ENCODE measurements at places on chromosomes 11 and 22.

DNA sequence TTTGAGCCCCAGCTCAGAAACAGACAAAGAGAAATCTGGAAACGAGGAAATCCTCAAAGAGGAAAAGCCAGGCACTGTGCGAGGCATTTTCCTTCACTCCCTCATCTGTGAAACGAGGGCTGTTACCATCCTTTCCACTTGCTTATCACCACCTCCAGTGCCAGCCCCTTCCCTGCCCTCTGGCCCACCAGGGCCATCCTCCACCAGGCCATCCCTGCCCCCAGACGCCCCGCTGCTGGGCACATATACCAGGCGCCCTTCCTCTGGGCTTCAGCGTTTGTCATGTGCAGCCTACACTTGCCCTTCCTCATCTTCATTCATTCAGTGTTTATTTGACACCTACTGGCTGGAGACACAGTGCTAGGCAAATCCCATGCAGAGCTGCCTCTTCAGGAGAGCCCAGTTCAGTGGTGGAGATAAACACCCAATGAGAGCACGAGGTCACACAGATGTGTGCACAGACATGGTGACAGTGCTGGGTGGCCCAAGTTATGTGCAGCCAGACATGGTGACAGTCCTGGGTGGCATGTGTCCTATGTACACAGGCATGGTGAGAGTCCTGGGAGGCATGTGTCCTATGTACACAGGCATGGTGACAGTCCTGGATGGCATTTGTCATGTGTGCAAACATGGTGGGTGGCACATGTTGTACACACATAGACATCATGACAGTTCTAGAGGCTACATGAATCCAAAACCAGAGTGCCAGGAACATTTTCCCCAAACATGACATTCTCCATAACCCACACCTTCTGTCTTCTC is 9.7 kb downstream of the SPTBN2 start:
- DNase-seq = no peak

GRCh38 chr22:41982865-41983264 is 13.6 kb downstream of the SEPTIN3 start:
- DNase-seq = no peak

DNA sequence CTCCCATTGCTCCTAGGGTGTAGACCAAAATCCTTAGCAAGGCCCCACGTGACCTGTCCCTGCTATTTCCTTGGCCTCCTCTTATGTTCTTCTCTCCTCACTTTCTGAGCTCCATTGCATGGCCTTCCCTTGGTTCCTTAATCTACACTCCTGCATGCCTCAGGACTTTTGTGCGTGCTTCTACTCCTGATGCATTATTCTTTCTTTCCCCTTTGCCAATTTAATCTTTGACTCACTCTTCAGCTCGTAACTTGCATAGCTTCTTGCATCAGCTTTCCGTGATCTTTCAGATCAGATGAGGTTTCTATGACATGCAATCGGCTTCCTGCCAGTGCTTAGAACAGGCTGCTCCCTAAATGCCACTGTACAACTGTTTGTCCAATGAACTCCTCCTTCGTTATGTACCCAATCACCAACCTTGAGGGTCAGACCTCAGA is 261.6 kb upstream of the CADM1 start:
- DNase-seq = no peak

DNA sequence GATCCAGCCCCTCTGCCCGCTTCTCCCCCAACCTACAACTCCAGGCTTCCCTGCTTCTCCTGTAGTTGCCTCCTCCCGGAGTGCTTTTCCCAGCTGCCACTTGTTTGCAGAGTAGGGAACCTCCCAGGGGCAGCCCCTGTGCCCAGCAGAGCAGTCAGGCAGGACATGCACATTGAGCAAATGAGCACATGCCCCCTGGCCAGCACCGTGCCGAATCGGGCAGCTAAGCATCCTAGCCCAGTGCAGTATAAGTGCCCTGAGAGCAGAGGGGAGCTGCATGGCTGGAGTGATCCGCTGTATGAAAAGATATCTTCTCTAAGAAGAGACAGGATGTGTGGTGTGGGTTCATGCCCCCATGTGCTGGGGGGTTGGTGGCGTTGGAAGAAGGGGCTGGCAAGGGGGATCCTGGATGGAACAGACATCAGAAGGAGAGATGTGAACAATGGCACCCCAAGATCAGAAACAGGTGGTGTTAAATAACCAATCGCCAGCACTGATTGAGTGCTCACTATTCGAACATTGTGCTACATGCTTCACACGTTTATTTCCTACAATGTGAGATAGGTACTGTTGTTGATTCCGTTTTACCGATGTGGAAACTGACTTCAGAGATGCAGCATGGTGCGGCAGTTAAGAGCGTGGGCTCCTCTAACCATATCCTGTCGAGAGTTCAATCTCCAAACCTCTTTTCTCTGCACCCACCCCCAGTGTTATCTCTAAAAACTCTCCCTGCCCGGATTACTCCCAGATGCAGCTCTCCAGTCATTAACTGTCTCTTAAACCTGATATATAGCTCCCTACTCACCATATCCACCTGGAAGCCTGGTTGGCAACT is 1.2 kb downstream of the AIP start:
- no peak for DNase-seq

DNA sequence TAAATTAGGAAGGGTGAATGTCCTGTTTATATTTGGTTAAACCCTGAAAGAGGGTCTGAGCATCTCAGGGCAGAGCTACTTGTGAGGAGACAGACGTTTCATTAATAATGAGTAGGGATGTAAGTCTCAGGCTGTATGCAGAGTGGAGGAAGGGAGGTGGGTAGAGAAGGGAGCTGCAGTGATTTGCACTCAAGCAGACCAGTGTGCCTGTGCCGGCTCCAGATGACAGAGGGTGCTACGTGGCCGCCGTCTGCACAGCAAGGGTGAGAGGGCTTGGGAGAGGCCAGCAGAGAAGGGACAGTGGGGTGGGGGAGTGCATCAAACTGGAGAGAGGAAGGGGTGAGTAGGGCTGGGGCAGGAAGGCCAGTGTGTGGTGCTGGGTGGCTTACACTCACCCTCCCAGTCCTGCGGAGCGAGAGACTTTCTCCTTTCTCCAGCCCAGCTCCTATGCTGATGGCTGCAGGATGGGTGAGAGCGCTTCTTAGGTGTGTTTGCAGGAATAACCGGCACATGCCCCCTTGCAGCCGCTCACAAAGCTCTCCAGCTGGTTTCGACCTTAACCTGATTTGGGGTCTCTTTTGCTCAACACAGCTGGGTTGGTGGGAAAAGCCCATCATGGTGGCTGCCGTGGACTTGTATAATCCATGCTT is 130.6 kb downstream of the ST3GAL4 start:
- no peak for DNase-seq

DNA sequence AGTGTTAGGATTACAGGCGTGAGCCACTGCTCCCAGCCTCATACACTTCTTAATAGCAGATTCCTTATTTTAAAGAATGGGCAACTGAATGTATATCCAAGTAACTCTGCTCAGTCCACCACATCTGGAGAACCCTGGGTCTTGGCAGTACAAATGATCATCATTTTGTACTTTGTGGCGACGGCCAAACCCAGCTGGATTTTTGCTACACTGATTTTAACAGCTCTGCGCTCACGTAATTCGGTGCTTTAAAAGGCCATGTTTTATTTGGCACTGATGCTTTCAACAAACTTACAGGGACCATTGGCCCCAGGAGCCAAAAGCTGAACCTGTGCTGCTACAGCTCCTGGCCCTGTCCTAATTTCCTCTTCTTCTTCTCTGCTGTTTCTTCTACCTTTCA is 60.8 kb upstream of the PDE3B start:
- no peak for DNase-seq

DNA sequence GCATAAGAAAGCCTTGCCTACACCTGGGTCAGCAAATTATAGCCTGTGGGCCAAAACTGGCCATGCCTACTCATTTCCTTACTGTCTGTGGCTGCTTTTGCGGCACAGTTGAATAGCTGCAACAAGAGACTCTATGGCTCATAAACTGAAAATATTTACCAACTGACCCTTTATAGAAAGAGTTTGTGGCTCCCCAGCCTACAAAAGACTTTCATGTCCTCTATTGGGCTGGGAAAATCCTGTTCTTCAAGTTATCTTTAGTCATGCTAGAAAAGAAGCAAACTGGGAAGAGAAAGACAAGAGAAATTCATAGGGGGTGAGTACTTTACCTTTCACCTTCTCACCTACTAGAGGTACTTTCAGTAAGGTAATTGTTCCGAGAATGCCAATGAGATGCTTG is 175.1 kb downstream of the SWAP70 start:
- DNase-seq = no peak

DNA sequence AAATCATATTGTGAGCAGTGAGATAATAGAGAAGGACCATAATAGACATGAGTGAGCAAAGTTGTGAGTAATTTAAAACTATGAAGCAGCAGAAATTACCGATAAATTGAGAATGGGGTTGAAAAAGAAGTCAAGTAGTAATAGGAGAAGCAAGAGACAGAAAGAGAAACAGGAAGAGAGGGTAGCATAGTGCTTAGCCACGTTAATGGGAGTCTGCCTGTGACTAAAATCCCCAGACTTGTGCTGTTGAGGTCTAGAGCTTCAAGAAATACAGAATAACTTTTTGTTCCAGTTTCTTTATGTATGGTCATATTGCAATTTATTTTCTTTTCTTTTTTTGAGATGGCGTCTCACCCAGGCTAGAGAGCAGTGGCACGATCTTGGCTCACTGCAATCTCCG is 368.7 kb downstream of the METTL15 start:
- no peak for DNase-seq

DNA sequence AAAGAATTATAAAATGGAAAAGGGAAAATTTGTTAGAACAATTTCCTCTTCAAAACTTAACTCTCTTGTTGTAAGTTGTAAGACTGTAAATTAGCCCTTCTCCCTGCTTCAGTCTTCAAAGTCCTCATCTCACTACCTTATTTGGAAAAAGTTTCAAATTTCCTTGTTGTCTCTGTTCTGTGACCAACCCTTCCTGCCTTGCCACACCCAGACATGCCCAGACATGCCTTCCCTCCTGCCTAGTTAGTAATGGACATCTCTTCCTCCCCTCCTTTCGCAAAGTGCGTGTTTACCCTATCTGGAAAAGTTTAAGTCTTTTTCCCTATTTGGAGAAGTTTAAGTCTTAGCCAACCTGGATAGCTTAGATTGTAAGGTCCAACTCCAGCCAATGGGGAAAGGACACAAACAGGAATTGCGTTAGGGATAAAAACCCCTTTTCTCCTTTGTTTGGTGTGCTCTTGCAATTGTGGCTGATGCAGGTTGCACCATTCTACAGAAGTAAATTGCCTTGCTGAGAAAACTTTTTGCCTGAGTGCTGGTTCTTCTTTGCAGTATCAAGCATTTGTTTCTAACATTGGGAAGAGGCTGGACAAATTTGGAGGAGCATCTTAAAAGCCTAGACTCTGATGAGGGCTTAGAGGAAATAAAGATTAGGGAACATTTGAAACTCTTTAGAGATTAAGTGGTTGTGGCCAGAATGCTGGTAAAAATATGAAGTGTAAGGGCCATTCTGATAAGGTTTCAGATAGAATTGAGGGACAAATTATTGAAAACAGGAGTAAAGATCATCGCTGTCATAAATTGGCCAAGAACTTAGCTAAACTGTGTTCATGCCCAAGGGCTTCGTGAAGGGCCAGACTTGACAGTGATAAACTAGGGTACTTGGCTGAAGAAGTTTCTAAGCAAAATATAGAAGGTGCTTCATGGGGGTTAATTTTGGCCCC is 15.4 kb downstream of the OR52K2 start:
- no peak for DNase-seq

- DNase-seq = no peak
Measured at GRCh38 chr22:31602259-31602952, 59.6 kb downstream of the PISD start.

- DNase-seq = no peak
Measured at GRCh38 chr22:24875862-24876506, 70.0 kb downstream of the SGSM1 start.

- peak; percentile 51 for DNase-seq
Measured at GRCh38 chr22:32444068-32444467, 20.2 kb downstream of the BPIFC start.

DNA sequence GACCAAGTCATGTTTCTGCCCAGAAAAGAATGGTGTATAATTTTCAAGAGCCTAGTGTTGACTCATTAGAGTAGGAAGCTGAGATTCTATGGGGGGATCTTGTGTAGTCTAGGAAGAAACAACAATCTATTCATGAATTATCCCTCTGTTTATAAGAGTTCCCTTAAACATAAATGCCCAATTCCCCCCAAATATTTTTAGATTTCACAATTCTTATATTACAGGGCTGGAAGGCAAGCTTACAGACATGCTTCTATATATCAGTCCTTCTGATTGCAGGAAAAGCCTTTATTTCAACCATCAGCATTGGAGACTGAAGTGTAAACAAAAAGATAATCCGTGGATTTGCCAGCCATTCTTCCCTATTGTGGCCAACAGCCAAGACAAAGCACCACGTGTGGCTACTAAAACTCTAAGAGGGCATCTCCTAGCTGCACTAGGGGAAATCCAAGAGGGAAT is 71.4 kb downstream of the NAT10 start:
- no peak for DNase-seq

DNA sequence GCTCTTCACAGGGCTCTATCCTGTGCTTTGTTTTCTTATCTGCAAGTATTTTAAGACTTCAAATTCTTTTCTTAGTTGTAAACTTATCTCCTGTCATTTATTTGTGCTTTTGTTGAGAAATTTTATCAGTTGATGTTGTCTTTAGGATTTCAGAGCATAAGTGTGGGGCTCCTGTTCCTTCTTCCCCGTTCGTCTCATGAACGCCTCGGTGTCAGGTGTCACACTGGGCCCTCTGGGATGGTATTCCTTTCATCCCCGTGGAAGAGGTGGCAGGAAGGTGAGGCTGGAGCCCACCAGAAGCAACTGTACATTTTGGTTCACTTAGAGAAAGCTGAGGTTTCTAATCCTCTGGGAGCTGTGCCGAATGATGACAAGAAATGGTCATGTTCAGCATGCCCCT is 17.9 kb downstream of the NADSYN1 start:
- no peak for DNase-seq

- no peak for DNase-seq
Measured at GRCh38 chr11:101442171-101442570, 141.6 kb downstream of the TRPC6 start.

All from WERI-Rb-1 (cell line).